ENCODE measurements at places on chromosomes 3 and 15.

GRCh38 chr3:169116056-169116693 lies 547.3 kb downstream of the MECOM start:
- no peak for DNase-seq

DNA sequence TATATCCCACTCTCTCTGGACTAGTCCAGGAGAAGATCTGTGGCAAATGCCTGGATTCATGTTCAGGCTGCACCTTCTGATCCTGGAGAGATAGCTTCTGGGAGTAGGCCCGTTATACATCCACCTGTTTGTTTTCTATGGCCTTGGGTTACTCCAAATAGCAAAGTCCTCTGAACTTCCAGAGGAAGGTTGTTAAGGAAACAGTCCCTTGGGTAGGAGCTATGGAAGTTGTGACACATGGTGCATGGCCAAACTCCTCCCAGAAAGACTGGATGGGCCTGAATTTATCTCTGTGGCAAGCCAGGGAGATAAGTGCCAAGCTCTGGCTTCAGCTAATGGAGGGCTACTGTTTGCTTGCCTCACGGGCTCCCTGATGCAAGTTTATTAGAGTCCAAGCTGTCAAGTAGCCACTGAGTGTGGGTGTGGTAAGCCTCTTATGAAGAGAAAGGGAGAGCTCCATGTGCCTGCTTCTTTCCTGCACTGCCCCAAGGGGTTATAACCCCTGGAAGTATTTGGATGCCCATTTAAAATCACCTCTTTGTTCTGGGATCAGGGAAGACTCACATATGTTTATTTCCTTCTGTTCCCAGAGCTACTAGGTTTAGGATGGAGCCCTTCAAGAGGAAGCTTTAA lies 328.7 kb upstream of the ATP11B start:
- DNase-seq: no peak

- DNase-seq: no peak
These were observed 107.5 kb downstream of the RASA2 start for GRCh38 chr3:141594357-141594756.

- DNase-seq: no peak
These were observed 64.0 kb downstream of the RGMA start for GRCh38 chr15:93024716-93025624.

DNA sequence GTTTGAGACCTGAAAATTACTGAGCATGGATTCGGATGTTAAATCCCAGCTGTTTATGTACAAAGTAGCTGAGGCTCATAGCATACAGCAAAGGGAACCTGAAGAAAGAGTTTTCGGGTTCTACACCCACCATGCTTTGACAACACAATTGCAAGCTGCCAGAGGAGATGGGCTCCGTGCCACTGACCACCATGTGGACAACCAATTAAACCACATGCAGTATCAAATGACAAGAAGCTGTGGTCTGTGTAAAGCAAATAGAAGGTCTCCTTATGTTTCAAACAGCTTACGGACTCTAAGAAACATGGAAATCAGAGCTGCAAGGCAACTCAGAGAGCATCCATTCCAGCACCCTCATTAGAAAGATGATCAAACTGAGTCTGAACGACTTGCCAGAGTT lies 12.9 kb downstream of the GABRB3 start:
- no peak for DNase-seq

- DNase-seq: peak; percentile 48
These were observed 8.0 kb downstream of the MAP2K5 start for GRCh38 chr15:67550522-67550921.

- peak; percentile 37 for DNase-seq
These were observed 19.0 kb downstream of the CSPG4 start for GRCh38 chr15:75693501-75694240.

DNA sequence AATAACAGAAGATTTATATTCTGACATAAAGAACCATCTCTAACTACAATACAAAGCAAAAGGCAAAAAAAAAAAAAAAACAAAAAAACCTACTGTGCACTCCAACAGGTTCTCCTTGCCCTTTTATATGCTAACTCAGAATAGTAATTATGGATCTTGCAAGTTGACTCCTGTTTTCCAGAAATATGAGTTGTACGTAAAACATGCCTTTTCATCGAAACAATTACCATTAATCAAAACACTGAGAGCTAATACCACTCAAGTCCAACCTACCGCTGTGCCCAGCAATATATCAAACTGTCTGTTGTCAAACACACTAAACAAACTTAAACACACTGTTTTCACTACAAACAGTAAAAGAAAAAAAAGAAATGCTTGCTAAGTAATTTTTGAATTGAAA lies 389.8 kb downstream of the TBC1D5 start:
- DNase-seq: no peak

DNA sequence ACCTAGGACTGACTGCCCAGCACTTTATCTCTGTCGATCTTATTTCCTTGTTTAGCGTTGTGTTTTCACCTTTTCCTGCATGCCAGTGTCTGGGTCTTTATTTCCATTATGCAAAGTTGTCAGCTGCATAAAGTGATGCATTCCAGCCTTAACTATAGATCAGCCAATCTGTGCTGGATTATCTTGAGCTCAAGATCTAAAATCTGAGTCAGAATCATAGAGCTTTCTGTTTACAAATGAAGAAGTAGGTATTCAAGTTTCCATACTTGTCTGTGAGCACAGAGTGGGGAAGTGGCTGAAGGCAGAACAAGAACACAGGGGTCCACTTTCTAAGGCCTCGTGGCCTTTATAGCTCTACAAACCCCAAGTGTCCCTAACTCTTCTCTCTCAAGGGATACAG lies 82.4 kb upstream of the PLCL2 start:
- DNase-seq: peak; percentile 78

- peak; percentile 34 for DNase-seq
These were observed 1.2 kb downstream of the SLC12A6 start for GRCh38 chr15:34336231-34336990.

- peak; percentile 80 for DNase-seq
These were observed 57.0 kb downstream of the ARHGEF26 start for GRCh38 chr3:154178172-154178571.

DNA sequence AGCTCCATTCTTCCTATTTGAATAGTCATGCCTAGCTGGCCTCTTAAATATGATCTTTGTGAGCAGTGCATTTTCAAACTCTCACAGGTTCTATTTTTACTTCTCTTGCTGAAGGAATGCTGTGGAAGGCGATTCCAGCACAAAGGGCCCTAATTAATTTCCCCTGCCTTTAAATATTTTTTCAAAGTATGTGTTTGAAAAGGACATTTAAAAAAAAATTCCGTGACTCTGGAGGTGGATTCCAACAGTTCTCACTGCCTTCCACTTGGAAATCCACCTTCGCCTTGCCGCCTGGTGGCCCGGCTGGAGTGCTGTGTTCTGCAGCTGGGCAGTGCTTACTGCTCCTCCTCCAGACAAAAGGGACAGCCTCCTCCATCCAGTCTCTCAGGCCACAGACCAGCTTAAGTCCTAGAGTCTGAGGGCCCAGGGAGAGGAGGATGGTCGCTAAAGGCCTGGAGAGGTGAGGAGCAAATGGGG lies 61.5 kb upstream of the CORO2B start:
- no peak for DNase-seq

- DNase-seq: no peak
These were observed 300.3 kb downstream of the FEZF2 start for GRCh38 chr3:62073038-62073437.

- DNase-seq: no peak
These were observed 13.4 kb upstream of the ZNF639 start for GRCh38 chr3:179309225-179310078.

DNA sequence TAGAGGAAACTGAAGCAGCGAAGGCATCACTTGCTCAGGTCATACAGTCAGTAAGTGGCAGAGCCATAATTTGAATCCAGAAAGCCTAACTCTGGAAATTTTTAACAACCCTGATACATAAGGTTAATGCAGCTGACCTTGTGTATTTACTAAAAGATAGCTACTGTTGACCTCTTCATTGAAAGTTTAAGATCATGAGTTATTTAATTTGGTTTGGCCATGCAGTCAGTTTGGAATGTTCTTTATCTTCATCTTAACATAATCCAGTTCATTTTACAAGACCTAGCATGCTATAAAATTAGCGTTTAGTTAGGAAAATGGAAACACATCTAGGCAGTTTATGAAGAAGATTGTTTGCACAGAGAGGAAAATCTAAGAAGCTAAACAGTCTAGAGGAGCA lies 240.9 kb downstream of the RBMS3 start:
- no peak for DNase-seq

DNA sequence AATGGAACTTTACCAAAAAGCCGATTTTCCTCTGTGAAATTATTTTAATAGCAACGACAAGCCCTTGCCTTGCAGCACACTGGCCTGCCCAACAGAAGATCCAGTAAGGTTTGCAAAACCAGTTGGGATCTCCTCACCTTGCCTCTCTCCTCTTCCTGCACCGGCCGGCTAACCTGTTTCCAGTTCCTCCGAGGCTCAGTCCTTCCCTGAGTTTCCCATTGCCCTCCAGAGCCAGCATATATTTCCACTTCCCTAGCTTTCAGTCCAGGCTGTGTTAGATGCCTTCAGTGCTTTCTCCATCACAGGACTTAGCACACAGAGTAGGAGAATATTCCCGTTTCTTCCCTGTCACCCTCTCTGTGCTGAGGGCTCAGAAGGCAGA lies 60.3 kb downstream of the NOX5 start:
- DNase-seq: no peak

GRCh38 chr3:13587442-13587841 lies 38.5 kb downstream of the FBLN2 start:
- no peak for DNase-seq

DNA sequence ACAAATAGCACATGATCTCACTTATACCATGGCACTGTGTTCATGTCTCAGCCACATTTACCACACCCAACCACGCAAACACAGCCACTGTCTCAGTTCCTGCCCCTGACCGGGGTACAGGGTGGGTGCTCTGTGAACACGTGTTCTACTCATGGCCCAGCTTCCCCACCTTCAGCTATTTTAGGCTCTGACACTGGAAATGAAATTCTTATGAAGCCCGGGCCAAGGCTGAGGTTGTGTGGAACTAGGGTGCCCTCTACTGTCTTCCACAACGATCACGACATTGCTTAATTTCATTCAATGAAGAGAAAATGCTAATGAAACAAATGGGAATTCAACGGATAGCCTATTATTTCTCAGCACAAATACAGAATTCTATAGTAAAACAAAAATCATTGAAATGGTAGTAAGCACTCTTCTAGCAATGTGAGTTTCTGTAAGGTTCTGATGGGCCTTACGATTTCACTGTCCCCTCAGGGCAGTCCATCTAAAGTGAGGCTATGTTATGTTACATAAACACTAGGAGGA lies 2.1 kb upstream of the GABRA5 start:
- peak; percentile 17 for DNase-seq

DNA sequence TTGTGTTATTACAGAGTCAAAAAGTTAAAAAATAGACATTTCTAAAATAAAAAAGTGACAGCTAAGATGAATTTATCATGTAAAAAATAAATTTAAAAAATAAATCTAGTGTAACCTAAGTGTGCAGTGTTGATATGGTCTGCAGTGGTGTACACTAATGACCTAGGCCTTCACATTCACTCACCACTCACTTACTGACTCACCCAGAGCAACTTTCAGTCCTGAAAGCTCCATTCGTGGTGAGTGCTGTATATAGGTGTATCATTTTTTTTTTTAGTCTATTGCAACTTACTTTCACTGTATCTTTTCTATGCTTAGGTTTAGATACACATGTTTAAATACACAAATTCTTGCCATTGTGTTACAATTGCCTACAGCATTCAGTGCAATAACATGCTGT lies 459.4 kb upstream of the ROBO1 start:
- no peak for DNase-seq

DNA sequence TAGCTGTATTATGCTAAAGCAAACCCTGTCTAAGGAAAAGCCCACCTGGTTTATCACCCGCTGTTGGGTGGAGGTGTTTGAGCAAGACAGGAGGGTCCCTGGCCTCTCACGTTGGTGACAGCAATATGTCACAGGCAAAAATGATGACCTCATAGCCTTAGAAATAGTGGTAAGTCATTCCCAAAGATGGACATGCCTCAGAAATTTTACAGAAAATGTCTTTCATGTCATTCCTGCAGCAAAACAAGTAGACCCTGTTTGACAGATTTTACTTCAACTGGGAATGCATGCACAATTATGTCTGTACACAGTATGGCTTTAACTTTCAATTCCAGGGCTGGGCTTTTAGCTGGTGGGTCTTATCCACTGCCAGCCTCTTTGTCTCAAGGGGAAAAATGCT lies 362.3 kb upstream of the C2CD4B start:
- no peak for DNase-seq

DNA sequence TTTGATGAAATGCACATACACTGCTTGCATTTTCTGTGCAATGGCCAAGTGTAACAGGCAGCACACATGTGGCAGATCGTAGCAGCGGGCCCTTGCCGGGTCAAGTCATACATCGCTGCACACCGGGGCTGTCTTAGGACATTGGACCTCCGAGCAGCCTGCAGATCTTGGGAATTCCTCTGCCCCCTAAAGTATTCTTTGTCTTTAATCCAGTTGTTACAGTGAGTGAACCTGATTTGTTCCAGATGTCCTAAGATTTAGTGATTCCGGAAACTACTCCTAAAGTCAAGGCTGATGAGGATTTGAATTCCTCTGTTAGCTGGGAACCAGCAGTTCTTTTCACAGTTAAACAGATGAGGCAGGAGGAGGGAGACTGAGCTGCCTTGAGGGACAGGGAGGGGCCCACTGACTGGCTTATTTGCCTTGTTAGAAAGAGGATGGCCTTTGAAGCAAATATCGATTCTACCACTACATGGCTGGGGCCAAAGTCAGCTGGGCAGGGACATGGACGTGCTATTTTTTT lies 190.7 kb upstream of the CTDSPL start:
- no peak for DNase-seq

DNA sequence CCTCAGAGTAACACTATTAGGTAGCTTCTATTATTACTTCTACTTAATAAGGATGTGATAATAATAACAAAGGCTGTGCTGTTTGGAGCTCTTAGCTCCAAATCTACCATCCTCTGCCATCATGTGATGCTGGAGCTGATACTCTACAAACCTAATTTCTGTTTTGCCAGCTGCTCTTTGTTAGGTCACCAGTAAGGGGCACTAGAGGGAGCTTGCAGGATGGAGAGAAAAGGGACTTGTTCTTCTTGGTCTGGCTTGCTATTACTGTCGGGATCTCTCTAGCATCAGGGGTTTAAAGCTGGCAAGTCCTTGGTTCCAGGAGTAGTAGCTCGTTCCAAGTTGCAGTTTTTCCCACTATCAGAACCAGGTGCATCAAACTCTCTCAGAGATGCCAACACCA lies 194.9 kb upstream of the KBTBD8 start:
- DNase-seq: no peak

Data from suppressor macrophage treated with lipopolysaccharide for 1 hour (primary cell).